ENCODE measurements at places on chromosomes 2 and 18.

GRCh38 chr2:238893349-238894000 lies 45.6 kb downstream of the TWIST2 start:
- DNase-seq: no peak

DNA sequence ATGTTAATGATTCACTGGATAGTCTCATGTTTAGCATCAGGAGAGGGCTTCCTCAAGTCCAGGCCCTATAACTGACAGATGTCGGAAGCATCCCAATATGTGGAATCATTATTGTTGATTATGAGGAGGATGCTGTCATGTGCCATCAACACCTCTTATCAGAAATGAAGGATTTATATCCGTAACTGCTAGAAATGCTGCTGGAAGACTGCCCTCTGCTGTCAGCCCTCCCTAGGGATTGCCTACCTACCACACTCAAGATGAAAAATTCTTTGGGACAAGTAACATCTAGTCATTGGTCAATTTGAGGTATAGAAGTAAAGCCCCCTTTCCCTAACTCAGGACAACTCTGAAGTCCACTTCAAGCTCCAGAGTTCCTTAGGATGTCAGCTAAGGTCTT lies 1166.5 kb upstream of the NXPH2 start:
- peak; percentile 37 for DNase-seq

GRCh38 chr2:188369365-188369764 lies 77.7 kb downstream of the GULP1 start:
- peak; percentile 16 for DNase-seq

DNA sequence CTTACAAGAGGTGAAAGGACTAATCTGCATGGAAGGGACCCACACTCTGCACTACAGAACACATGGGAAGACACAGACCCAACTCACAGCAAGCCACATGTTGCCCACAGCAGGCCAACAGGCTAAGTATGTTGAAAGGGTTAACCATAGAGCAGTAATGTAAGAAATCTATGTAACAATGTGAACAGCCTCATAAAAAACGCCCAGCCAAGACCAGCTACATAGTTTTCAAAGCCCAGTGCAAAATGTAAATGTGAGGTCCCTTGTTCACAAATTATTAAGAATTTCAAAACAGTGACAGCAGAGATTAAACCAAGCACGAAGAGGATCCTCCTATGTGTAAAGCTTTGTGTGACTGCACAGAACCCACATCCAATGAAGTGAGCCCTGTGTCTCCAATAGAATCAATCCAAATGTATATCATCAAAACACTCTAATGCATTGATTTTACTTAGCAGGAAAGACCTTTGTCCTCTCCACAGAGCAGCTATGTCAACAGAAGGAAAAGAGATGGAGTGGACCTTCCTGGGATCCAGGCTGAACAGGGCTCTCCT lies 210.1 kb downstream of the AGPS start:
- no peak for DNase-seq

- DNase-seq: no peak
These were observed 41.2 kb upstream of the HNRNPA3 start for GRCh38 chr2:177171418-177171865.

- no peak for DNase-seq
These were observed 112.2 kb downstream of the SOS1 start for GRCh38 chr2:39008665-39009064.

DNA sequence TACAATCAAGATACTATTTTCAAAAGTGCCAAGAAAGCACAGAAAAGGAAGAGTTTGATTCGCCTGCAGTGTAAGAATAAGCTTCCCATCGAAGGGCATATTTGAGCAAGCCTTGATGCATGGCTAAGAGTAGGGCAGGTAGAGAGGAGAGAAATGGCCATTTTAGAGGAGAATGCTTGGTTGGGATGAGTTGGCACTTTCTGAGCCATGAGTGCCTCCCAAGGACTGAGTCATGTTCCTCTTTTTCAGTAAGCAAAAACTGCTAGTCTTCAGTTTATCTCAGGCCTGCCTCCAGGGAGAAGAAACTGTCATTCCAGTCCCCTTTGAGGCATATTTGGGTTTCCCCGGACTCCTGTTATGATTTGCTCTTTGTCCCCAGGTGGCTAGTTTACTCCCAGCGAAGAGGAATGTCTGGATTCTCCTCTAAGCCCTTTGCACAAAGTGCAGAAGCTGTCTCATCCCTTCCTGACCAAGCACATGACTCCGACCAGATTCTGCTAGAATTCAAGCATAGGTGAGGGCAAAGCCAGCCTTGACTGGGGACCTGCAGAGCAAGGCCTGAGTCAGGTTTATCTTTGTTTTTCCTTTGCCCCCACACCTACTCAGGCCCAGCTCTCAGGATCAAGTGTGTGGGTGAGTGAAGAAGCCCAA lies 115.2 kb downstream of the TTC32 start:
- no peak for DNase-seq

- no peak for DNase-seq
These were observed 40.2 kb downstream of the PIKFYVE start for GRCh38 chr2:208306291-208306690.

DNA sequence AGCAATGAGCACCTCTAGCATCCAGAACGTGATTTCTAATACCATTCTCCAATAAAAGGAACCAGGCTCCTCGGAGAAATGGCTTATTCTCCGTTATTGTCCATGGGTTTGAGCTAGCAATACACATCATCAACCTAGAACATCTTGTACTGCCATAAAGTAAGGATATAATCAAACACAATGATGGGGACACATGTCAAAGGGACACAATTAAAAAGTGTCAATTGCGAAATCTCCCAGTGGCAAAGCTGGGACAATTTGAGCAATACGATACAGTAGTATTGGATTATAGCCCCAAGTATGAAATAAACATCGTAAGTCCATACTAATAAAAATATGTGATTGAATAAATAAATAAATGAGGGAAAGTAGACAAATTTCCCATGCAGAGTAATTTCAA lies 108.4 kb downstream of the CTNNA2 start:
- DNase-seq: no peak

DNA sequence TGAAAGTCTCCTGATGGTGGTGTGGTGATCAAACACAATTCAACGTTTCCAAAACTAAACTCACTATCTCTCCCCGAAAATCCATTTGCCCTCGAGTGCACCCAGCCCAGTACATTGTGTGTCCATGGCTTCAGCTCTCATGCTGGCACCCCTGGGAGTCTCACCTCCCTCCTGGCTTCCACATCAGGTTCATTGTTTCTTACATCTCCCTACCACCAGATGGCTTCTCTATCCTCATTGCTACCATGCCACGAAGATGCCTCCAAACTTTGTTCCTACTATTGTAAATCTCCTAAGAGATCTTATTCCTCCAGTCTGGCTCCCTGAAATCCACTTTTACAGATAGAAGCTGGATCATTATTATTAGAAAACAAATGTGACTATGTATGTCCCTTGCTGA lies 197.0 kb downstream of the MYT1L start:
- DNase-seq: no peak

DNA sequence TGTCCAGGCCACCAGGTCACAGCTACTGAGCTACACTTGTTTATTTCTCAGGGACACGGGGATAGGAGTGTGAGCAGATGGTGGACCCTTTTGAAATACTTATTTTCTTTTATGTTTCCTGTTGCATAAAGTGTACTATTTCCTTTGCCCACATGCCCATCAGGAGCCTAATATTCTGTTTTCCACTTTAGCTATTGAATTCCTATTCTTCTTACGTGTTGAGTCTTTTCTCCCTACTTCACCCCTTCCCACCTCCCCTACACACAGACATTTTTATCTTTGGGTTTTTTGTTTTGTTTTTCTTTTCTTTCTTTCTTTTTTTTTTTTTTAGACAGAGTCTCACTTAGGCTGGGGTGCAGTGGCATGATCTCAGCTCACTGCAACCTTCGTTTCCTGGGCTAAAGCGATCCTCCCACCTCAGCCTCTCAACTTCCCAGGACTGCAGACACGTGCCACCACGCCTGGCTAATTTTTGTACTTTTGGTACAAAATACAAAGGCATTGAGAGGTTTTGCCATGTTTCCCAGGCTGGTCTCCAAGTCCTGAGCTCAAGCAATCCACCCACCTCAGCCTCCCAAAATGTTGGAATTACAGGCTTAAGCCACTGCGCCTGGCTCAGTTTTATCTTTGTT lies 5.2 kb upstream of the GPR55 start:
- DNase-seq: no peak

DNA sequence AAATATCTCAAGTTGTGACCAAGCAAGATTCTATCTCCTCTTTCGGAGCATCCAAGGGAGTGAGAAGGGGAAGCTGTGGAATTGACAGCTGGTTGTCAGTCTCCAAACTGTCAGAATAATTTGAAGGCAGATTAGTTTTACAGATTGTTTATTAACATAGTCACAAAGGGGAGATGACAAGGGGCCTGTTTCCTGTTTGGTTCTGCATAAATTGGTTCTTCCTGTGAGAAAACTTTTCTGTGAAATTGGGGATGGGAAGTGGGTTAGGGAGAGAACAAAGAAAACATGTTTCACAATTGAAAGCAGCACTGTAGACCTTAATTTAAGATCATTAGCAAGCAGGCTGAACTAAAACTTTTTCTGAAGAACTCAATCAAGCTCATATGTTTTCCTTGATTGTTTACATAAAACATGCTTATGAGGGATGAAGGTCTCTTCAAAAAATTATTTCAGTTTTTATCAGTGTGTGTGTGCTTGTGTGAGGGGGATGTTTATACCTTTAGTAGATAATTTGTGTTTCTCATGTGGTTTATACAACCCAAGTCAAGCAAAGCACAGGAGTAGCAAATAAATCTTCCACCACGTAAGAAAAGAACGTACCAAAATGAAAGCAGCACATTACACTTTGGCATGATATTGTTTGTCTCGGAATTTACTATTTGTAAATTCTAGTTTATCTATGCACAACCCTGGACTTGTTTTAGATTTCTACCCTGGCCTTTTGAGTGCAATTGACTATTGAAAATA lies 604.9 kb upstream of the CDH2 start:
- DNase-seq: no peak

GRCh38 chr2:70043252-70043875 lies 43.9 kb upstream of the PCBP1 start:
- no peak for DNase-seq

- DNase-seq: no peak
These were observed 4.0 kb downstream of the CWC22 start for GRCh38 chr2:180003073-180003472.

- no peak for DNase-seq
These were observed 254.2 kb downstream of the EN1 start for GRCh38 chr2:118593257-118593656.

GRCh38 chr2:104902317-104902716 lies 48.4 kb downstream of the POU3F3 start:
- no peak for DNase-seq

DNA sequence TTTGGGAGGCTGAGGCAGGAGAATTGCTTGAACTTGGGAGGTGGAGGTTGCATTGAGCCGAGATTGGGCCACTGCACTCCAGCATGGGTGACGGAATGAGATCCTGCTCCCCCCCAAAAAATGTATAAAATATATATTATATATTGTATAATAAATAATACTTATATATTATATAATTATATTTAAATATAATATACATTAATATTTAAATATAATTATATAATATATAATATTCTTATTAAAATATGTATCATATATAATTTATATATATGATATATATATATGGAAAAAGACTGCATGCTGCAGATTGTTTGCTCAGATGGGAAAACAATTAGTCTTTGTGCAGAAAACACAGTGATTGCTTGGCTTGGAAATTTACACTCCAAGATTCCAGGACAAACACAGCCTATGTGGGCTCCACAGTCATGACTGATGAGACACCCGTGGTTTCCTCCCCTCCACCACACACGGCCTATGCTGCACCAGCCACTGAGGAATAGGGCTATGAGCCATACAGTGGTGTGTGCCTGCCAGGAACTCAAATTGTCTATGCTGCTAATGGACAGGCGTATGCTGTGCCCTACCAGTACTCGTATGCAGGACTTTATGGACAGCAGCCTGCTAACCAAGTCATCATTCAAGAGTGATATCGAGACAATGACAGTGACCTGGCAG lies 30.0 kb downstream of the PMAIP1 start:
- DNase-seq: no peak

DNA sequence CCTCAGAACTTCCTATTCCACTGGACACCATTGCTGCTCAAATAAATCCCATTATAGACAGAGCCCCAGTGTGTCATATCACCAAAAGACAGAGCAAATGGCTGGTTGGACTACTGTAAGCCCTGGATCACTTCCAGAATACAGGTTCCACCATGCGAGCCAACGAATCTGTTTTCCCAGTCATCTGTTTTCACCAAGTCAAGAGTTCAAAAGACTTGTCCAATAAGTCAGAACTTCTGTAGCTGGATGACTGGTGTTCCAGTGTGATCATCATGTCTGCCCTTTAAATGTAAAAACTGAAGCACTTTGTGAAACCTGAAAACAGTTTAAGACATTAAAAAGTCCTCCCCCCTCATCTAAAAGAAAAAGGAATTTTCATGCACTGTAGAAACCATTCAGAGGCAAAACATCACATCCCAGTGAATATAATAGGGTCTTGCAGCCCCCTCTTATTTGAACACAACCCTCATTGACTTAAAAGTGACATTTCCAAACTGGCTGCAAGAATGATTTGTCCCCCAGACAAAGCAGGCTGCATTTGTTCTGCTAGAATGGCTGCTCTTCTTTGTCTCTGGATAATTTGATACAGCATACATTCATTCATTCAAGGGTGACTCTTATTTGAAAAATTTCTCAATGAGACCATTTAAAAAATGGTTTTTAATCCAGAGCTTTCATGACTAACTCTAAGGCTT lies 64.6 kb upstream of the TANC1 start:
- DNase-seq: no peak

GRCh38 chr2:144194326-144195071 lies 325.4 kb downstream of the ZEB2 start:
- DNase-seq: no peak

GRCh38 chr2:151180123-151180522 lies 81.5 kb downstream of the RBM43 start:
- no peak for DNase-seq

DNA sequence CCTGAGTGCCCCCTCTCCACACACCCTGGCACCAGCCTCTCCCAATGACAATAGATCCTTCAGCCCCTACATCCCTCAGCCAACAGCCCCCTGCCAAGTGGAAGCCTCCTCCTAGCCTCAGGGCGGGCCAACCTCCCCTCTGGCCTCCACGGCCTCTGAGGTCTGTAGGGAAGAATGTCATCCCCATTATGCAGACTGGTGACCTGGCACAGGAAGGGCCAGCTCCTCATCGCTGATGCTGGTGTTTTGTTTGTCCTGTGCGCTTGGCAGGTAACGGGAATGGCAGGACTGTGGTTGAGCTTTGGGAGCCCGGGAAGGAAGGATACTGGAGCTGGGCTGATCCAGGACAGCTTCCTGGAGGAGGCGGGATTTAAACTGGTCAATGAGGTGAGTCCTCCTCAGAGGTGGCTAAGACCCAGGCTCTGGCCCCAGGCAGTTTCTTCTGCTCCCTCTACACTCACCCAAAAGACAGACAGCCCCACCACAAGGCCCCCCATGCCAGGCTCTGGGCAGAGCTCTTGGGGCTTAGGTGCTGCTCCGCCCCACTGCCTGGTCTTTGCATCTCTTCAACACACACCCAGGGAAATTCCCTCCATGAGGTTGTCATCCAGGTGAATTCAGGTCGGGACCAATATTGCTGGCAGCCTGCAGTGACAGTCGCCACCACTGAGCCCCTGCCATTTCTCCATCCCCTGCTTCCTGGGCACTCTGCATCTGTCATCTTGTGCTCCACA lies 75.2 kb upstream of the SMAD7 start:
- no peak for DNase-seq

GRCh38 chr2:192390401-192390800 lies 195.7 kb upstream of the TMEFF2 start:
- no peak for DNase-seq

- DNase-seq: no peak
These were observed 59.1 kb downstream of the MAP3K20 start for GRCh38 chr2:173134703-173135102.
